ENCODE measurements at places on chromosomes 6 and 20.

DNA sequence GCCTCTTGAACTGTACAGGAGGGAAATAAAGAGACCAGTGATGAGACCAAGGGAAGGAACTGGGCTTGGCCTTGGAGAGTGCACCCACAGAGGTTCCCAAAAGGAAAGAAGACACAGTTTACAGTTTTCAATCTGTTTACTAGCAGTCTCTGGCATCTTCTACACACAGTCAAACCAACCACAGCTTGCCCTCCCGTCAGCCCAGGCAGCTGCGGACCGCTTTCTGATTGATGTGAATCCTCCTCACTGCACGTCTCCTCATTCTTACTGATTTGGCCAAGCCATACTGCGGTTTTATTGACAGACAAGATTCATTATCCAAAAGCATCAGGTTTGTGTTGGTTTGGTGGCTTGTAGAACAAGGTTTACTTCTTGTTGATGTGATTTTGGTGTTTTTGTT, 104.5 kb upstream of the ASF1A start:
- DNase-seq, result no peak

DNA sequence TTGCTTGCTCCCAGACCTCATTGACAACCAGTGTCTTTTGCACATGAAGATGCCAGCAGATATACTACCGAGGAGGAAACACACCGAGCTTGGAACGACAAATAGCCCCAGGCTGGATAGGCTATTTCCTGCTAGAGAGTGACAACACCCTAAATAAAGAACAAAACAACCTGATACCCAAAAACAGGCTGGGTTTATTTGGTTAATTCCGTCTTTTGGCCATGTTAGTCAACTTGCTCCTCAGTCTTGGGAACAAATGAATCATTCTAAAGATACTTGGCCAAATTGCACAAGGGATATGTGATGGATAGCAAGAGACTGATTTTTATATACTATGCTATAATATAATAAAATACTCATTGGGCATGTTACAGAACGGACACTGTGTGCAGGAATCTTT, 11.5 kb upstream of the MUC22 start:
- DNase-seq, result no peak

DNA sequence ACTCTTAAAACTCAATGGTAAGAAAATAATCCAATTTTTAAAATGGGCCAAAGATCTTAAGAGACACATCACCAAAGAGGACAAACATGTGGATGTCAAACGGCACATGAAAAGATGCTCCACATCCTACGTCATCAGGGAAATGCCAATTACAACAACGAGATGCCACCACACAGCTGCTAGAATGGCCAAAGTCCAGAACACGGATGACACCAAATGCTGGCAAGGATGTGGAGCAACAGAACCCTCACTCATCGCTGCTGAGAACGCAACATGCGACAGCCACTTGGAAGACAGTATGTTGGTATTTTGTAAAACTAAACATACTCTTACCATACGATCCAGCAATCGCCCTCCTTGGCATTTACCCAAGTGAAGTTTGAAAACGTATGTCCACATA, 132.8 kb upstream of the CDH4 start:
- no peak for DNase-seq

DNA sequence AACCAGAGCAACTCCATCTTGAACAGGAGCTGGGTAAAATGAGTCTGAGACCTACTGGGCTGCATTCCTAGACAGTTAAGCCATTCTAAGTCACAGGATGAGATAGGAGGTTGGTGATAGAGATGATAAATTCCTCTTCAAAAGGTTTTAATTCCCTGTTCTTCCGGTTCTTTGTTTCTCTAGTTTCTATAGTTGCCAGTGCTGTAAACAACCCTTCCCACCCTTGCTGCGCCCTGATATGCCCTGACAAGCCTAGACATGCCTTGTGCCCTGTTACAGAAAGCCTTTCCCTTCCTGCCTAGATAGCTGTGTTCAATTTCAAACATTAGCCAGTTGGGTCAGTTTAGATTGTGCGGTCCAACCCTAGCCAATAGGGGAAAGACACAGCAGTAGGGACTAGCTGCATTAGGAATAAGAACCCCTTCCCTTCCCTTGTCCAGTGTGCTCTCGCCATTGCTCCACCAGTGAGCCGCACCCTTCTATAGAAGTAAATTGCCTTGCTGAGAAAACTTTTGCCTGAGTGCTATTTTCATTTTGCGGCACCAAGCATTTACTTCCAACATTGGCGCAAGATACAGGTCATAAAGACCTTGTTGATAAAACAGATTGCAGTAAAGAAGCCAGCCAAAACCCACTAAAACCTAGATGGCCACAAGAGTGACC, 52.5 kb upstream of the CCN2 start:
- DNase-seq, result no peak

DNA sequence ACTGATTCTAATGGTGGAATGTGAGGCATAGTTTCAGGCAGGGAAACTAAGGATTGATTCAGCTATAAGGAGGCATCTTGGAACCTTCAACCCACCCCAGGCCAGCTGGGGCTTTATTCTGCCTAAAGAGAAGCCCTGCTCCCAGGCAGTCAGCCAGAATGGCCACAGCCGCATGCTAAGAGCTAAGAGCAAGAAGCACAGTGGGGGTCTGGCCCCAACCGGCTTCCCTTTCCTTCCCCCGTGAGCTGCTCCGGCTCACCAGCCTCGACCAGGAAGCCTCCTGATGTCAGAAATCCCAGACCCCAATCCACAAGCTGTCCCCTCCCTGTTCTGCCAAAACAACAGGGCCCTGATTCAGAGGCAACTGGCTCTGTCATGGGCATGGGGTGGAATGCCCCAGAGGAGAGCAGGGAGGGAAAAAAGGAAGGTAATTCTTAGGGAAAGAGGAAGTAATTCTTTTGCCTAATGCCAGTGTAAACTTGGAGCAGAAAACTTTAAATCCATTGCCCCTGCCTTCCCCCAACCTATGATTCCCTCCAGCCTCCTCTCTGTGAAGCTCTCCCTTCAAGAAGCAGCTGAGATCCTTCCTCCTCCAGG, 6.9 kb downstream of the GRM4 start:
- no peak for DNase-seq

- DNase-seq, result no peak
These were observed 596.8 kb downstream of the TFAP2B start for GRCh38 chr6:51415501-51415900.

DNA sequence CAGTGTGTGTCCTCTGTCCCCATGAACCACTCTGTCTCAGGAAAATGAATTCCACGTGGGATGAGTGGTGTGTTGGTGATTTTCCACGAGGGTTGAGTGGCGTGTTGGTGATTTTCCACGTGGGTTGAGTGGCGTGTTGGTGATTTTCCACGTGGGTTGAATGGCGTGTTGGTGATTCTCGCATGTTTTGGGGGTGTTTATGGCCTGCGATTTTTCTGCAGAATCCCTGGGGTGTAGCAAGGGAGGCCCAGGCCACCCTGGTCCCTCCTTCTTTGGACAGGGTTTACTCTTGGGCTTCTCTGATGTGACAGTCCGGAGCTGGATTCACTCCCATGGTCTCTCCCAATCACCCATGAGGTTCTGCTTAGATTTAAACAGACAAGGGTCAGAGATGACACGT, 90.6 kb upstream of the FRMD1 start:
- no peak for DNase-seq

- no peak for DNase-seq
These were observed 21.1 kb downstream of the RAET1L start for GRCh38 chr6:150004101-150004782.

DNA sequence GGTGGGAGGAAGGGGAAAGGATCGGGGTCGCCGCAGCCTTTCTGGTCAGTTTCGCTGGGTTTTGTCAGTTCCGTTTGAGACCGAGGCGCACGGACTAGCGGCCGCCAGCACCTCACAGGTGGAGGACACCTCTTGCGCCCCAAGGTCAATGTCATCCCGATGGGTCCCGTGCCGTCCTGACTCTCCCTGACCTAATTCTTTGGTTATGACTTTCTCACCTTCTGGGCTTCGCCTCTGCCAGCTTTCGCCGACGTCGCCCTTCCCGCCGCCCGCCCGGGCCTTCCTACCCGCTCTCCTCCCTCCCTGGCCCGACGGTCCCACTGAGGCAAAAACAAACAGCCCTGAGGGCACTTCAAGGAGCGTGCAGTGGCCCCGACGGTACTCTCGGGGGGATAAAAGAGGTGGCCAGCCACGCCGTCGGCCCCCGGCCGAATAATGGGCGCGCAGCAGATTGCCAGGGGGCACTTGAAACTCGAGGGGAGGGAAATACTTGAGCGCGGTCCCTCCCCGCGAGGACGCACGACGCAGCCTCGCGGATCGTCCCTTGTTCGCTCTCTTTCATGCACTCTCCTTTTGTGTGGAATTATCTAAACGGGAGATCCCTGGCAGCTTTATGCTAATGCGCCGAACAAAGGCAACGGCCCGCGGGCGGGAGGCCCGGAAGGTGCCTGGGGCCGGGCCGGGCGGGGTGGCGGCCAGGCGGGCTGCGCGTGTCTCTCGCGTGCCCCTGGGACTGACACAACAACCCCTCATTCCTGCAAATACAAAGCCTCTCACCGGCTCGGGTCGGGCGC, 3.9 kb upstream of the INSM1 start:
- DNase-seq, result no peak

DNA sequence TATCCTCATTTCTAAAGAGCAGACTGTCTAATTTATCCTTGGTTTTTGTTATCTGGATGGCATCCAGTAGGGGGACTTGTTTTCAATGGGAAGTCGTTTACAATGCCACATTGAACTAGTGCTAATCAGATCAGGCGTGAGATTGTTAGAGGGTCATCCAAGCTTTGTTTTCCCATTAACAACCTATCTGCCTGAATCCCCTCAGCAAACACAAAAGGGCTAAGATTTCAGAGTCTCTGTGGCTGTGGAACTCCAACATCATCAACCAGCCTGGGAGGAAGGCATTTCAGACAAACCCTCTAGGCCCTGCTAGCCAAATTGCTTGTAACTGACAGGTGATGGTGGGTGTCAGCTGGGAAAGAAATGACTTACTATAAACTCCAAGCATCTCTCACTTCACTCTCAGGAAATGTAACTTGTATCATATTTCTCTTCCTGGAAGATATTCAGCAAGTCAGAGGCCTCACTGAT, 47.7 kb downstream of the COL19A1 start:
- no peak for DNase-seq

GRCh38 chr6:54879188-54879985, 32.8 kb downstream of the FAM83B start:
- DNase-seq, result no peak

- no peak for DNase-seq
These were observed 48.0 kb upstream of the NOP56 start for GRCh38 chr20:2604506-2604835.
